ENCODE measurements at places on chromosomes 3 and 15. TPM values are rescaled to one million over a fixed set of nuclear protein-coding genes. Genes with fewer than 3 reads are reported as not detected.

CHRM5 gene
- polyA plus RNA-seq: not detected

GPR62 gene
- 0.06 TPM for polyA plus RNA-seq

SLC4A7 gene
- 3.5 TPM for polyA plus RNA-seq

TRPM1 gene
- 0.13 TPM for polyA plus RNA-seq

IL17RC gene
- polyA plus RNA-seq: 52.7 TPM

CCDC13 gene
- polyA plus RNA-seq: 0.53 TPM

Measured in esophagus (tissue), 2 donors.